Stomach (tissue), 19 donors: ENCODE measurements at places on chromosomes 11 and 22.

DNA sequence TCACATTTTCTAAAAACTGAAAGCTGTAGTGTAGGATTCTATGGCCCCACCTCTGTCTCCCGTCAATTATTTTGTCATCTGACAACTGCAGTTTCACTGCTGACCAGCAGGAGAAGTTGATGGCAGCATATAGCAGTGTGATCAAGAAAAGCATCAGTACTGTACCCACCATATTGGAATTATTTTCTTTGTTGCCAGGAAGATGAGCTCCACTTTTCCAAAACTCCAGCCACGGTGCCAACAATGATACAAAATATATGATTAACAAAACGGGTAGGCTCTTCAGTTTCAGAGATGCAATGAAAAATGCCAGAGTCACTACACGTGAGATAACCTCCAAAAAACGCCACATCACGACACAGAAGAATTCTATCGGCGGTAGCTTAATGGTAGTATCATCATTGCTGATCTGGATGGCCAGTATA is 41.3 kb downstream of the XKR3 start:
- DNase-seq = no peak

DNA sequence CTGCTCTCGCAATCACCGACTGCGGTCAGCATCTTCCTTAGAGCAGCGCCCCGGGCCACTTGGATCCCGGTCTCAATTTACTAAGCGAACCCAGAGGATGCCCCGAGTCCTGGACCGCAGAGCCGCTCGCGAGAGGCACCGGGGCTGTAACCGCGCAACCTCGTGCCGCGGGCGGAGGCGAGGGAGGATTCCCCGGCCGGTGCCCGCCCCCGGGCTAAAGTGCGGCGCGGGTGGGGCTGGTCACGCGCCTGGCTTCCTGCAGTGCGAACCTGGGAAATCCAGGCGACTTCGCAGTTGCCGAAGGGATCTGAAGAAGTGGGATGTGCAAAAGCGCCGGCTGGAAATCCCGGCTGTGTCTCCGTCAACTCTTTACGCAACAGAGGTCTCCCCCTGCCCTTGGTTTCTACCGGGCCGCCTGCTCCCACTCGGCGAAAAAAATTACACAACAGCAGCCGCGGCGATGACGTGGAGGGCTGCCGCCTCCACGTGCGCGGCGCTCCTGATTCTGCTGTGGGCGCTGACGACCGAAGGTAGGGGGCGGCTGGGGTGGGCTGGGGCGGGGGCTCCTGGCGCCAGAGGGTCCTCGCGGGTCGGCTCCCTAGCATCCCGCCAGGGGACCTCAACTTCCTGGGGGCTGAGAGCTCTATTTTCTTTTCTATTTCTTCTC is at the start of gene NCR3LG1:
NCR3LG1 (plus strand) TSS at position 291 of the 667 bp plus-strand sequence; CDS start at position 461, 170 bp downstream.
- peak; percentile 84 for DNase-seq

DNA sequence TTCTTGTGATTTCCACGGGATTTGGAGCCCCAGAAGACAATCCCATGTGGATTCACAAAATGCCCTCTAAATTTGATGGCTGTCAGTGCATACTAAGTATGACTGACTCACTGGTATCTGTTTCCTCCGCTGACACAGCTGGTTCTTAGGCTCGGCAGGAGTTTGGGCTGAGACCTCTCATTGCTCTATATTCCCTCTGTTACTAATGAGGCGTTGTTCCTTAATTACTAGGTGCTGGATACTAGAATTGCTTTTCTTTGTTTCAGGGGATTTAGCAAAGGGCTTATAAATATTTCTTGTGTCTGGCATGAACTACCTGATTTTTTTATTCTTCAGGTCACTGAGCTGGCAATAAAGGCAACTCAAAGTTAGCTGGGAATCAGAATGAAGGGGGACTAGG is 53.2 kb upstream of the EHF start:
- DNase-seq = no peak

GRCh38 chr11:96655474-96655873 is 265.7 kb downstream of the JRKL start:
- no peak for DNase-seq

- no peak for DNase-seq
Measured at GRCh38 chr11:35083181-35083430, 55.9 kb upstream of the CD44 start.

DNA sequence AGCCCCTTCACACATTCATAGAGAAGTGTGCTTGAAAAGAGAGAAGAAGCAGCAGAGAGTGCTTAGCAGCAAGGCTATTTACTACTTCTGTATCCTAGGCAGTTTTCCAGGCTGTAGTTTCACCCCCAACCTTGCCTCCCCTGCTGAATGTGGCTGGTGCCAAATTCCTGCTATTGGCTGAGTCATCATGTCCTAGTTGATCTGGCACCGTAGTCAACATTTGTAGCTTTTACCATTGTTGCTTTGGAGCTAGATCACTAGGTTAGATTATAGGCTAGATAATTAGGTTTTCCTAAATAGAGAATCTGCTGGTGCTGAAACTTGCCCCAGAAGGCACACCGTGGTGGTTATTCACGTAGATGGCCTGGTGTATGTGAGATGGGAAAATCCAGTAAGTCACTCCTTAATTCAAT is 32.7 kb downstream of the ARHGAP42 start:
- DNase-seq = peak; percentile 74

- DNase-seq = peak; percentile 85
Measured at GRCh38 chr11:35615921-35616900, 2.0 kb upstream of the FJX1 start.

DNA sequence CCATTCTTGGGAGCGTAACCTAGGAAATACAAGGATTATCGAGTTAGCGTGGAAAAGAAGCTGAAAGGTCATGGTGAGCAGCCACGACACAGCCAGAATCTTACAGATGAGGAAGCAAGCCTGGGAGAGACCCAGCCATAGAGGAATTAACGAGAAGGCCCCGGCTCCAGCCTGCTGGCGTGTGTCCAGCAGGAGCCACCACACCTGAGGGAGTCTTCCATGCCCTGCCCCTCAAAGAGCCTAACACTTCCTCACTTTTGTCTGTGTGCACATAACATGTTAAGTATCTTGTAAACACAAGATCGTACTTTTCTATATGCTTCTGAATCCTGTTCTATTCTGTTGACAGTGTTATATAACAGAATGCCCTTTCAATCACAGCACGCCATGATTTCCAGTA is 18.1 kb downstream of the CECR2 start:
- DNase-seq = no peak

DNA sequence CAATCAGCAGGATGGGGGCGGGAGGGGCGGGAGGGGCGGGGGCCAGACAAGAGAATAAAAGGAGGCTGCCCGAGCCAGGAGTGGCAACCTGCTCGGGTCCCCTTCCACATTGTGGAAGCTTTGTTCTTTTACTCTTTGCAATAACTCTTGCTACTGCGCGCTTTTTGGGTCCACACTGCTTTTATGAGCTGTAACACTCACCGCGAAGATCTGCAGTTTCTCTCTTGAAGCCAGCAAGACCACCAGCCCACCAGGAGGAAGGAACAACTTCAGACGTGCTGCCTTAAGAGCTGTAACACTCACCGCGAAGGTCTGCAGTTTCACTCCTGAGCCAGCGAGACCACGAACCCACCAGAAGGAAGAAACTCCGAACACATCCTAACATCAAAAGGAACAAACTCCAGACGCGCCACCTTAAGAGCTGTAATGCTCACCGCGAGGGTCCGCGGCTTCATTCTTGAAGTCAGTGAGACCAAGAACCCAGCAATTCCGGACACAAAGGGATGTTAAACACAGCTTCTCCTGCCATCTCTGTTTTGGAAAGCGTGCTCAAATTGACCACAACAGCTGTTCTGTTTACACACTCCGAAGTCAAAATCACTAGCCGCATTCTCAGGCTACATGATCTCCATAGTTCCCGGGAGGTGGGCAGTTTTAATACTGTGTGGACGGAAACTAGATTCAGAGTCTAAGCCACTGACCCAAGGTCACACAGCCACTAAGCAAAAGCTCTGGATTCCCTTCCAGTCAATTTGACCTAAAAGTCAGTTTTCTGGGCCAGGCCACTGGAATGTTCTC is 11.9 kb downstream of the PLAAT2 start:
- DNase-seq = no peak

- DNase-seq = peak; percentile 71
Measured at GRCh38 chr22:49712195-49712791, 115.4 kb downstream of the BRD1 start.

DNA sequence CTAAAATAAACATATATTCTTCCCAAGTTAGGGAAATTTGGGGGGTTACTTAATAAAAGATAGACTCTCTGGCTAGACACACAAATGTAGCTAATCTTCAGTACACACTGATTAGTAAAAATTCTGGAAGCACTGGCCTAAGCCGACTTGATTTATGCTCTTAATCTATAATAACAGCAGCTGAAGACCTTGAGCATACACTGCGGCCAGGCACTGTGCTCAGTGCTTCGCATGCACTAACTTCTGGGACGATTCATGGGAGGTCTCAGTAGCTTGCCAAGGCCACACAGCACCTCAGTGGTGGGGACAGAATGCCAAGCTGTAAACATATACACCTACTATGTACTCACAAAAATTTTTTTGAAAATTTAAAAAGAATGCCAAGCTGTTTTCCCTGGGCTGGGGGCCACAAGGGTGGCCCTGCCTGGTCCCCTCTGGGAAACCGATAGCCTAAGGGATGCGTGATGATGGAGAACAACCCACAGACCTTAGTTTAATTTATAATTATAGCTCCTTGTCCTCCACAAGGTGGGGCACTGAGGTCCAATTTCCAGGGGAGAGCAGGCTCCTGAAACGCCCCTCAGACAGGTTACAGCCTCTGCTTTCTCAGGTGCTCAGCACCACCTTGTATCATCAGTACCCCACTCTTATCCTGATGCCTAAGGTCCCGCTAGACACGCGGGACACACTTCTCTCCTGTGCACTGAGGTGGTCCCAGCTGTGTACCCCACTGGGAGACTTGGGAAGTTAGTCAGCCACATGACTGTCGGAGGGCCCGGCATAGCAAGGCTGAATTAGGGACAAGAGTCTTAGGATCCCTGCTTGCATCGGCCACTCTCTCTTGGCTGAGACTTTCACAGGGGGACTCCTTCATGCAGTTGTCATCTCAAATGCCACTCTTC is 20.1 kb downstream of the SERPIND1 start:
- no peak for DNase-seq

DNA sequence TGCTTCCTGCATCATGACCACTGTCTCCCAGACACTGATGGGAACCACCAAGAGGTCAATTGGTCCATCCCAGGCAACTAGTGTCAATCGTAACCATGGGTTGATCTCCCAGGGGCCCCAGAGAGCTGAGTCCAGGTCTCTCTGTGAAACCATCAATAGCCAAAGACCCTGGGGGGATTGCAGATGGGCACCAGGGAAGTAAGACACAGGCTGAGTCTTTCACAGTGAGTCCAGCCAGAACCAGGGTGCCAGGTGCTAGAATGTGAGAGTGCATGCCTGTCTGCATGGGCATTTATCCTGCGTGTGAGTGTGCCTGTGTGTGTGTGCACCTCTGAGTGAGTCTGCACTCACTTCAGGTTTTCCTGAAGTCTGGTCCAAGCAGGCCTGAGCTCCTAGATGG is 45.3 kb upstream of the TTC12 start:
- no peak for DNase-seq

- no peak for DNase-seq
Measured at GRCh38 chr11:36868380-36868779, 270.3 kb upstream of the RAG2 start.

- no peak for DNase-seq
Measured at GRCh38 chr11:24386546-24387397, 110.1 kb upstream of the LUZP2 start.

GRCh38 chr11:10770626-10771254 is 19.7 kb downstream of the CTR9 start:
- DNase-seq = peak; percentile 63

- peak; percentile 64 for DNase-seq
Measured at GRCh38 chr22:34111210-34111824, 191.0 kb upstream of the LARGE1 start.

DNA sequence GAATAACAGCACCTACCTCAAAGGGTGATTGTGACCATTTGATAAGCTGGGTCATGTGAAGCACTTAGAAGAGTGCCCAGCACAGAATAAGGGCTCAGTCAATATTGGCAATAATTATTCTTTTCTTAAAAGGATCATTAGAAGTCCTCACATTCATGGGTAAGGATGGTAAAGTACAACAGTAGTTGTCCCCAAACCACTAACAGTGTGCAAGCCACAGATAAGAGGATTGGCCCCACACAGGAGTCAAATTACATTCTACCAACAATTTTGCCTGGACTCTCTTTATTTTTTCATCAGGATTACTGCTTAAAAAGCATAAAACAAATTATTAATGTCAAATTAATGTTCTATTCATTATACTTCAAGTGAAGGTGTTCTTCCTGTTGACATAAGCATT is 271.5 kb upstream of the PDGFD start:
- DNase-seq = no peak

- DNase-seq = no peak
Measured at GRCh38 chr11:84655712-84656111, 971.4 kb downstream of the DLG2 start.

DNA sequence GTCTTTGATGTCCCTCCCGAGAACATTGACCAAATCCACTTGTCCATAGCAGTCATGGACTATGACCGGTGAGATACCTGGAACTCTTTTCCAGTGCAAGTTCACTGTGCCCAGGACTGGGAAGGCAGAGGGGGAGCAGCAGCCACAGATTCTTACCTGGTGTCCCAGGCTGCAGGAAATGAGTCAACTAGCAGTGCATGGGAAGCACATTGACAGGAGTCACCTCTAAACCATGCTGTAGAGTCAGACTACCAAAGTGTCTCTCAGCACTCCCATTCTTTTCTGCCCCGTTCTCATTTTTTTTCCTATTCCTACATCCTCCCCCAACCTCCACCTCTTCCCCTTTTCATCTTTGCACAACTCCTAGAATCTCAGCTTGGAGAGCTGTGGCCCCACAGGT is 67.2 kb upstream of the OLFML1 start:
- DNase-seq = no peak

GRCh38 chr22:50091092-50091768 is 1.4 kb downstream of the MOV10L1 start:
- no peak for DNase-seq

DNA sequence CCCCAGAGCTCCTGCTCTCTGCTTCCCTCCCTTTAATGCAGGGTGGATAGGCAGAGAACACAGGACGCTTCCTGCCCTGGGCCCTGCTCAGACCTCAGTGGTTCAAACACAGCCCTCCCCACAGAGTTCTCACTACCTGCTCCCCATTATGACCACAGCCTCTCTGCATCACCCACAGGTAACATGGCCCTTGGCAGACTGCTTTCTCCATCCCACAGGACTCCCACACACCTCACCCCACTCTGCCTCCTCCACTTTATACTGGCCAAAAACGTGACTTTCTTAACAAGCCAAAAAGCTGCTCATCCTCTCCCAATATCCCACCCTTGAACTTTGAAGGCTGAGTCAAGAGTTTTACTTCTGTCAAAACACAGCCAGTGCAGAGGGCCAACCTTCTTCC is 33.8 kb downstream of the BUD13 start:
- no peak for DNase-seq
